Smooth muscle cell of trachea (primary cell): ENCODE measurements at places on chromosomes 2 and 18. TPM values are rescaled to one million over a fixed set of nuclear protein-coding genes. Genes with fewer than 3 reads are reported as not detected.

The BUB1 gene
- 5.0 and 65.7 TPM in 2 replicates for total RNA-seq

The GPAT2 gene
- total RNA-seq: 16.2 and 19.3 TPM in 2 replicates

The KIAA2012 gene
- 0.17 TPM in 1 of 2 replicates, not detected in the other for total RNA-seq

The SPC25 gene
- 14.1 TPM in 1 of 2 replicates, not detected in the other for total RNA-seq

The EVX2 gene
- total RNA-seq: not detected in 2 replicates

The HOXD9 gene
- 0.17 TPM in 1 of 2 replicates, not detected in the other for total RNA-seq

The GLS gene
- total RNA-seq: 136 and 142 TPM in 2 replicates
